Stimulated activated CD8-positive, alpha-beta memory T cell treated with anti-CD3 and anti-CD28 coated beads, Interleukin-4, amount 100 ng/mL, for 4 hours (primary cell): ENCODE measurements at places on chromosomes 2 and 18.

GRCh38 chr2:159177957-159178356, 108.5 kb downstream of the WDSUB1 start:
- DNase-seq = no peak

- no peak for DNase-seq
Observed at GRCh38 chr2:104698276-104698675, 155.6 kb upstream of the POU3F3 start.

- DNase-seq = no peak
Observed at GRCh38 chr2:222941510-222942032, 80.7 kb downstream of the ACSL3 start.

DNA sequence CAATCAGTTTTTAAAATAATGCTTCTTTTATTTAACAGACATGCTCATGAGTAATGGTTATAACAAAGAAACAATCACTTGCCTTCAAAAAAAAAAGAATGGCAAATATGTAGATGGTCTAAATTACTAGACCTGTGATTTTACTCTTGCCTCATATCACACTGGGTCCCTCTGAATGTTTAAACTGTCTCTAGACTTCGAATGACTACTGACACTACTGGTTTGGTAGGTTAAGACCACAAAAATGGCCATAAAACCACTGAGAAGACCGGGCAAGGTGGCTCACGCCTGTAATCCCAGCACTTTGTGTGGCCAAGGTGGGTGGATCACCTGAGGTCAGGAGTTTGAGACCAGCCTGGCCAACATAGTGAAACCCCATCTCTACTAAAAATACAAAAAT, 5.1 kb upstream of the SELENOI start:
- DNase-seq = no peak

- DNase-seq = no peak
Observed at GRCh38 chr2:124151691-124152090, 126.6 kb downstream of the CNTNAP5 start.

DNA sequence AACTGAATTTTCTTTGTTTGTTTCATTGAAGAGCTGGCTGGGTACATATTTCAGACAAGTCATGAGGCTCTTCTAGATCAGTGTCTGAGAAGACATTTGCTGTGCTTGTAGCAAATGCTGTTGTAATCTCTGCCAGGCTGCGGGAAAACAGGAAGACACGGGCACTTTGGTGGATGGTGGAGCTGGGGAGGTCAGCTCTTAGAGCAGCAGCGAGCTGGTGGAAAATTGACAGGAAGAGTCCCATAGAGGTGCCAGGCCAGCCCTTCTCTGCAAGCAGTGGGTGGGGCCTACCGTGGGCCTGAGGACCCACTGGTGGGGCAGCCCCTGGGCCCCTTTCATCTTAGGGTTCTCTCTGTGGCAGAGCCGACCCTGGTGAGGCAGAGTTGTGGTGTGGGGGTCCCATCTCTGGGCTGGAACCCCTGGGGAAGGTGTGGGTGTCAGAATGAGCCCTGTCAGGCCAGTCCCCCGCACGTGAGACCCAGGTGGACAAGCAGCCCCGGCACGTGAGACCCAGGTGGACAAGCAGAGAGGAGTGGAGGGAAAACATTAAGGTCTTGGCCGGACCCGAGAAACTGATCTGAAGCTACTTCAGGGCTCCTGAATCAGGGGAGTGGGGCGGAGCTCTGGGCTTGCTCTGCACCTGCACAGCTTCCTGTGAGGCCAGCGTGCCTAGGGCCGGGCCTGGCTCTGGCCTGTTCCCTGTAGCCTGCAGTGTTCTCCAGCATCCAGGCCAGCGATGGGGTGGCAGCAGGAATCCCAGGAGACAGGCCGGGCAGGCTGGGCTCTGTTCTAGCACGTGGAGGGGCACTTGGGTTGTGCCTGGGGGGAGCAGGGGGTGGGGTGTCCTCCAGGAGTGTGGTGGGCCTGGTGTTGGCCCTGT, 273.5 kb upstream of the HDAC4 start:
- DNase-seq = no peak

DNA sequence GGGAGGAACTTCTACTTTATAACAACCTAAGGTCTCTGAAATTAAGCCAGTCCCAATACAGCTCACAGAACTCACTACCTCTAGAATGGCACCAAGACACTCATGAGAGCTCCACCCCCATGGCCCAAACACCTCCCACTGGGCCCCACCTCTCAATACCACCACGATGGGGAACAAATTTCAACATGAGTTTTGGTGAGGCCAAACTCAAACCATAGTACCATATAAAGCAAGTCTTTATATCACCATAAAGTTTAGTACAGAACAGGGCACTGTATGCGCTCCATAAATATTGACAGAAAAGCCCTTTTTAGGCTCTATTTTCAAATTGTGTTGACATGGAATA, 3.3 kb downstream of the AFG3L2 start:
- no peak for DNase-seq

DNA sequence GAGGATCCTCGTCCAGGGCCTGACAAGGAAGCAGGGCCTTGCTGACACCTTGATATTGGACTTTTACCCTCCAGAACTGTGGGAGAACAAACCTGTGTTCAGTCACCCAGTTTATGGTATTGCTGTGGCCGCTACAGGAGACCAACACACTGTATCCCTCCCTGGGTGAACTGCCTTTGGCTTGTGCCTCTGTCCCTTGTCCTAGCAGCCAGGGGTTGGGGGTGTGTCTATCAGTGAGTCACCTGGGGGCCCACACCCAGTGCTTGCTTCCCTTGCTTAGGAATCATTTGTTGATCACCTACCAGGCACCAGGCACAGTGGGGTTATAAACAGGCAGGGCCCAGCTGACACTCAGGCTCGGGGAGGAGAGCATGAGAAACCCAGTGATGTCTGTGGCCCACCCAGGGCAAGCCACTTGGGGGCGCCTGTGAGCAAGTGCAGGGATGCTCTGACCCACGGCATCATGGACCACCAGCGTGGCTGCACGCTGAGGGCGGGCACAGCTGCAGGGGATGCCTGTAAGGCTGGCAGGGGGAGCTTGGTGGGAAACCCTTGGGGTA, 17.1 kb downstream of the TMEM185B start:
- DNase-seq = no peak

DNA sequence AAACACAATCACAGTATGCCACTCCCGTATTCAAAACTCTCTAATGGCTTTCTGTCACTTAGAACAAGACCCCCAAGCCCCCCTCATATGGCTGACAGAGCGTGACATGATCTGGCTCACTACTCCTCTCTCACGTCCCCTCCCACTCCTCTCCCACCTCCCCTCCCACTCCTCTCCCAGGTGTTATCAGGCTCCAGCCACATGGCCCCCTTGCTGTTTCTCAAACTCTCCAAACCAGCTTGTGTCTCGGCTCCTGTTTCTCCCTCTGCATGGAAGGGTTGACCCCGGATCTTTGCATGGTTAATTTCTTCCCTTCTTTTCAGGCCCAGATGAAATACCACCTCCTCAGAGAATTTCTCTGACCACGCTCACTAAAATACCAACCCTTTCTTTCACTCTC, 180.8 kb downstream of the SLC8A1 start:
- no peak for DNase-seq

DNA sequence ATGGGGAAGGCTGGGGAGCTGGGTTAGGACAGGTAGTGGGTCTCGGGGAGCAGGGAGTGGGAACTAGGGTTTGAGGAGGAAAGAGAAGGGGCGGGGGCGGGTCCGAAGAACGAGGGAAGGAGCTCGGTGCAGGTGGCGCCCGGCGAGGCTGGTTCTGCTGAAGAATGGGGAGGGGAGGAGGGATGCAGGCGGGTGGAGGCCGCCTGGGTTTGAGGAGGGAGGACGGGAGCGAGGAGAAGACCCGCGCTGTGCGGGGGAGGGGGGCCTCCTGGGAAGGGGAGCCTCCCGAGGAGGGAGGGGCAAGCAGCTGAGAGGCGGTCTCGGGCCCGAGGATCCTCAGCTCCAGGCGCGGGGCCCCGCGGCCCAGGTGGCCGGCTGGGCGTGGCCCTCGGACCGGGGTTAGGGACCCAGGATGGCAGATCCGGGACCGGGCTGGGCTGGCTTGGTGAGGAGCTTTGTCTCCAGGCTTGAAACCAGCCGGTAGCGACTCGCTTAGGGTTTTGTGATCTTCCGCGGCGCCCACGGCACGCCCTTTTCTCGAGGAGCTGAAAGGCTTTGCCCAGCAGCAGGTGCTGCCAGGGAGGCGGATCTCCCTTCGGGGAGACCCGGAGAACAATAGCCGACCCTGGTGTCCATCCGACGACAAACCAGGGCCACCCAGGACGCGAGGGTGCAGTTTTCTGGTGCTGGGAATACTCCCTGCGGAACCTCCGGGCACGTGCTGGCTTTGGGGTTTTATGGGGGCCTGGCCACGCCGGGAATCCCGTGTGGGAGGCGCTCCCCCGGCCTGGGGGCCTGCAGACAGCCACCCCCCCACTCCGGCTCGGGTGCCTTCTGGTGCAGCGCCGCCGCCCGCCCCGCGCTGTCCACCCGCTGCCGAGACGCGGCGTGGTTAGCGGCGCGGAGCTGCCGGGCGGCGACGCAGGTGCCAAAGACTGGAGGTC, 1.4 kb downstream of the DPYSL5 start:
- DNase-seq = no peak

GRCh38 chr2:16908656-16909055, 243.0 kb upstream of the CYRIA start:
- DNase-seq = no peak

DNA sequence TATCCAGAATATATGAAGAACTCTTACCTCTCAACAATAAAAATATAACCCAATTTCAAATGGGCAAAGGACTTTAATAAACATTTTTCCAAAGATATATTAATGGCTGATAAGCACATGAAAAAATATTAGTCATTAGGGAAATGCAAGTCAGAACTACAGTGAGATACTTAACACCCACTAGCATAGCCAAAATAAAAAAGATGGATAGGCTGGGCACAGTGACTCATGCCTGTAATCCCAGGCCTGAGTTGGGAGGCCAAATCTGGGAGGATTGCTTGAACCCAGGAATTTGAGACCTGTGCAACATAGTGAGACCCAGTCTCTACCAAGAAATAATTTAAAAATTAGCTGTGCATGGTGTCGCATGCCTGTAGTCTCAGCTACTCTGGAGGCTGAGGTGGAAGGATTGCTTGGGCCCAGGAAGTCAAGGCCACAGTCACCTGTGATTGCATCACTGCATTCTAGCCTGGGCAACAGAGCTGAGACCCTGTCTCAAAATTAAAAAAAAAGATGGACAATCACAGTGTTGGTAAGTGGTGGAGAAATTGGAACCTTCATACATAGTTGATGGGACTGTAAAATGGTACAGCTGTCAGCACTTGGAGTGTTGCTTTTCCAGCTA, 25.1 kb downstream of the MARCHF7 start:
- no peak for DNase-seq

GRCh38 chr2:118062048-118062447, 26.2 kb upstream of the INSIG2 start:
- no peak for DNase-seq

DNA sequence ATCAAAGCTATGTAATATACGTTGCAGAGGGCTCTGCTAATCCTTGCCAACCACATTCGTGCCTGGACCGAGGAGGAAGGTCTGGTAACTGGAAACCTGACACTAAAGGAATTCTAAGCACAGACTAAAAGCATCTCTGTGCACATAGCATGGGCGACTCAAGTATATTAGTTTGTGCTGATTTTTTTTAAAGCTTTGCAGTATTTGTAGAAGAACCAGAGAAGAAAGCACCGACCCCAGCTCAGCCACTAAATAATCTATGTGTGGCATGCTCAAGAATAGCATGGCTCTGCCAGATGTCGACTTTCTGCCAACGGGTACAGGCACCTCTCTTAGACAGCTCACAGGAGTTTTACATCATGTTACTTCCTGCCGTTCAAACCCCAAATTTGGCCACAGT, 73.2 kb upstream of the NRP2 start:
- DNase-seq = no peak

GRCh38 chr2:43218155-43218701, 8.2 kb downstream of the ZFP36L2 start:
- no peak for DNase-seq

- no peak for DNase-seq
Observed at GRCh38 chr18:4107049-4107467, 348.0 kb downstream of the DLGAP1 start.

GRCh38 chr2:200109421-200109820, 154.0 kb downstream of the MAIP1 start:
- no peak for DNase-seq

DNA sequence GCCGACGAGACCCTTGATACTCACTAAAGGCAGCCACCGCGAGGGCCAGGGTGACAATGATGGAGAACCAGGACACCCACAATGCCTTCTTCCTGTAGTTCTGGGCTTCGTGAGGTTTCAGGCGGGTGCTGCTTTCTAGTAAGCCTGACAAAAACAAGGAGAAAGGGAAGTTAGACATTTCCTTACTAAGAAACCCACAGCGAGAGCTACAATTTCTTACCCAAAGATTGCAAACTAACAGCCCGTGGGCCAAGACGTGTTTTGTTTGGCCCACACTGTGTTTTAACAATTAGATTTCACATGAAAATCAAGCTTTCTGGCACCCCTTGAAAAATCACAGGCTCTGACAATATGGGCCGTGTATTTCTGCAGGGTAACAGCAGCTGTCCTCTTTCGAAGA, 5.6 kb downstream of the TMEM163 start:
- DNase-seq = no peak

DNA sequence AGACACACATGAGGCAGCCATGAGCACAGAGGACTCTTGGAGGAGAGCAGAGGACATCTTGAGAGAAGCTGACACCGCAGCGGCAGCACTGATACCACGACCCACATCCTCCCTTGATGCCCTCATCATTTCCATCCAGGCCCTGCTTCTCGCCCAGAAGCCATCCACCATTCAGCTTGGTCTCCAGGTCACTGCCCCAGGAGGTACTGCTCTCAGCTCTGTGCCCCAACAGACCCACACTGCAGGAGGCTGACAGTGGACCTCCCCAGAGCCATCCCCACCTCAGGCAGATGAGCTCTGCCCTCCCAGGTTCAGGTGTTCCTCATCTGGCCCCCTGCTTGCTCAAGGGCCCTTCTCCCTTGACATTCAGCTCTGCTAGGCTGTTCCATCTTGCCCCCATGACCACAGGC, 74.9 kb downstream of the ACKR3 start:
- DNase-seq = no peak

- no peak for DNase-seq
Observed at GRCh38 chr2:16195681-16196070, 255.3 kb downstream of the MYCN start.

GRCh38 chr2:38723173-38723572, 28.0 kb downstream of the SRSF7 start:
- no peak for DNase-seq

- DNase-seq = no peak
Observed at GRCh38 chr2:102099536-102100298, 42.8 kb upstream of the IL1R1 start.

- no peak for DNase-seq
Observed at GRCh38 chr2:96140941-96141623, 2.8 kb upstream of the ASTL start.

- no peak for DNase-seq
Observed at GRCh38 chr2:230419181-230419580, 3.2 kb downstream of the SP100 start.
